Smooth muscle cell of the coronary artery (primary cell): ENCODE measurements at places on chromosomes 16 and 17. TPM values are rescaled to one million over a fixed set of nuclear protein-coding genes. Genes with fewer than 3 reads are reported as not detected.

Gene DLX4
- not detected in 2 replicates for total RNA-seq

Gene EIF5A
- 688 and 774 TPM in 2 replicates for total RNA-seq

Gene TP53TG3F
- not detected in 2 replicates for total RNA-seq

Gene HS3ST3A1
- total RNA-seq: 0.38 and 12.8 TPM in 2 replicates

Gene RHBDF2
- 1.2 and 5.9 TPM in 2 replicates for total RNA-seq

Gene IRX6
- total RNA-seq: 0.12 TPM in 1 of 2 replicates, not detected in the other

Gene NACA2
- not detected in 2 replicates for total RNA-seq

Gene ST6GALNAC1
- 0.23 TPM in 1 of 2 replicates, not detected in the other for total RNA-seq

Gene PSMD12
- 18.0 and 25.3 TPM in 2 replicates for total RNA-seq

Gene TMED6
- total RNA-seq: not detected in 2 replicates

Gene STXBP4
- total RNA-seq: 2.2 and 4.1 TPM in 2 replicates

Gene PRR11
- 0.23 and 3.7 TPM in 2 replicates for total RNA-seq

Gene KLHL10
- 0.08 and 0.12 TPM in 2 replicates for total RNA-seq

Gene UBTF
- 39.5 and 45.2 TPM in 2 replicates for total RNA-seq

Gene CRISPLD2
- total RNA-seq: 0.98 and 2.8 TPM in 2 replicates

Gene PABPN1L
- not detected in 2 replicates for total RNA-seq
